GDM1 (cell line): ENCODE measurements at places on chromosomes 1 and 21.

GRCh38 chr1:77018311-77018710 is 151.0 kb downstream of the ST6GALNAC5 start:
- DNase-seq: no peak

GRCh38 chr1:179043266-179043665 is 17.6 kb downstream of the FAM20B start:
- DNase-seq: no peak

GRCh38 chr1:159071970-159072582 is 4.5 kb downstream of the AIM2 start:
- no peak for DNase-seq

- no peak for DNase-seq
Measured at GRCh38 chr1:32896451-32896850, 4.7 kb downstream of the TMEM54 start.

- DNase-seq: no peak
Measured at GRCh38 chr1:18954270-18955071, 2.0 kb downstream of the IFFO2 start.

DNA sequence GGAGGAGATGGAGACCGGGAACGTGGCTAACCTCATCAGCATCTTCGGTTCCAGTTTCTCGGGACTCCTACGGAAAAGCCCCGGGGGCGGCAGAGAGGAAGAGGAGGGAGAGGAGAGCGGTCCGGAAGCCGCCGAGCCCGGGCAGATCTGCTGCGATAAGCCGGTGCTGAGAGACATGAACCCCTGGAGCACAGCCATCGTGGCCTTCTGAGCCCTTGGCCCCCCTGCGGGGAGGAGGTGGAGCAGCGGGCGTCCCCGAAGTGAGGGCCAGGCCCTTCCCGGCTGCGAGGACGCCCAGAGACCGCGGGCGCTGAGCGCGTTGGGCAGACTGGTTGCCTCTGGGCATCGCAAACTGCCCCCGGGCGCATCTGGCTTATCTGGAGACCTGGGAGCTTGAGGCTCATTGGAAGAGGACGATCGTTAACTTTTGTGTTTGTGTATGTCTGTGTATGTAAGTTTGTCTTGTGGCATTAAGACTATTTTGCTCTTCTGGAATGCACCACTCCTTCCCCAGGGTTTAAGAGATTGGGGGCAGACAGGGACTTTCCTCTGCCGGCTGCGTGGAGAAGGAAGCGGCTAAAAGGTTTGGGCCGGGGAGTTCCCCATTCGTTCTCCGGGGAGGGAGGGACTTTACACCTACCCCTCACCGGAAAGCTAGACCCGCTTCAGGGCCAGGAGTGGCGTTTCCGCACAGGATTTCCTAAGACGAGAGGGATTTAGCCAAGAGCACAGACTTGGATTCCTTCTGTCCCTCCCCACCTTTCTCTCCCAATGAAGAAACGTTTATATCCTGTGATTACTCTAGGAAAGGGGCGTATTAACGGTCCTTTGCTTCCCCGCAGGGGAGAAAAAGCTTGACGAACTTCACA is 1.4 kb downstream of the IER5 start:
- peak; percentile 34 for DNase-seq

- DNase-seq: no peak
Measured at GRCh38 chr1:64572222-64572900, 102.4 kb downstream of the CACHD1 start.

- DNase-seq: peak; percentile 39
Measured at GRCh38 chr1:206935491-206936067, 10.7 kb downstream of the PIGR start.

GRCh38 chr1:84255582-84255981 is 45.9 kb upstream of the SAMD13 start:
- no peak for DNase-seq

DNA sequence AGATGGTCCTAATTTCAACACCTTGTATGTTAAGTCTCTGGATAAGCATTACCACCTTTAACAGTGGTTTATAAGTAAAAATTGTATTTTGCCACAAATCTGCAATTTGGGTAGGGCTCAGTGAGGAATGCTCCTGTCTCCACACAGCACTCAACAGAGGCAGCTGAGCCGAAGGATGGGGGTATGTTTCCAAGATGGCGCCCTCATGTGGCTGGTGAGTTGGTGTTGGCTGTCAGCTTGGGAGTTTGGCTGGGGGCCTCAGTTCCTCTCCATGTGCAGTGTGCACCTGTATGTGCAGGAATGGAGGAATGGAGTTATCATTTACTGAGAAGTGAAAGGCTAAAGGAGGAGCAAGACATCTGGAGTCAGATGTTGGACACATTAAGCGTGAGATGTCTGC is 136.8 kb downstream of the GABPA start:
- no peak for DNase-seq

- DNase-seq: no peak
Measured at GRCh38 chr21:37231249-37231645, 35.9 kb downstream of the VPS26C start.

GRCh38 chr1:145980457-145980994 is 15.9 kb downstream of the TXNIP start:
- DNase-seq: no peak

GRCh38 chr1:20428841-20429240 is 57.2 kb downstream of the CAMK2N1 start:
- no peak for DNase-seq

- DNase-seq: no peak
Measured at GRCh38 chr1:170365331-170365730, 166.6 kb upstream of the GORAB start.
